ENCODE measurements at places on chromosomes 11 and 22. TPM values are rescaled to one million over a fixed set of nuclear protein-coding genes. Genes with fewer than 3 reads are reported as not detected.

DNA sequence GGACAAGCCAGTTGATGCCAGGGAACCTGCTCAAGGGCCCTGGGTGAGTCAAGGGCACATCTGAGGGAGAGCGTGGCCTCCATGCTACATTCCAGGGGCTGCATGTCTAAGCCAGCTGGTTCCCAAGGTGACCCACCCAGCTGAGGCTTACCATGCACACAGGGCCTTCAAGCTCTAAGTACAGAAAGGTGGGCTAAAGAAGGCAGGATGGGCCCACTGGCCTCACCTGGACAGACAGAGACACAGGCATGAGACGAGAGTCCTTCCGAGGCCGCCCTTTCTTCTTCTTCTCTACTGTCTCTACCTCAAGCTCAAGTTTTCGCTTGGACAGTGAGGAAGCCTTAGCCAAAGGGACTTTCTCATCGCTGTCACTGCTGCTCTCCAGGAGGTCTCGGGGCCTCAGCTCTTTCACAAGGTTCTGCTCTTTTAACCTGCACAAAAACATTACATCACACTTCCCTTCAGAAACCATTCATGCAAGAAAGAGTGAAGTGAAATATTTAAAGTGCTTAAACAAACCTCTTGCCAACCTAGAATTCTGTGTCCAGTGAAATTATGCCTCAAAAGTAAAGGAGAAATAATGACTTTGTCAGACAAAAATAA is 69.9 kb downstream of the HIRA start:
- H3K36me3 ChIP-seq, result no peaks in the 10 kb centered on the region
- DNase-seq, result no peak
- H3K4me3 ChIP-seq, result no peak overlapping the region
- H3K27ac ChIP-seq, result no peak overlapping the region
- H3K4me1 ChIP-seq, result no peaks in the 10 kb centered on the region

DNA sequence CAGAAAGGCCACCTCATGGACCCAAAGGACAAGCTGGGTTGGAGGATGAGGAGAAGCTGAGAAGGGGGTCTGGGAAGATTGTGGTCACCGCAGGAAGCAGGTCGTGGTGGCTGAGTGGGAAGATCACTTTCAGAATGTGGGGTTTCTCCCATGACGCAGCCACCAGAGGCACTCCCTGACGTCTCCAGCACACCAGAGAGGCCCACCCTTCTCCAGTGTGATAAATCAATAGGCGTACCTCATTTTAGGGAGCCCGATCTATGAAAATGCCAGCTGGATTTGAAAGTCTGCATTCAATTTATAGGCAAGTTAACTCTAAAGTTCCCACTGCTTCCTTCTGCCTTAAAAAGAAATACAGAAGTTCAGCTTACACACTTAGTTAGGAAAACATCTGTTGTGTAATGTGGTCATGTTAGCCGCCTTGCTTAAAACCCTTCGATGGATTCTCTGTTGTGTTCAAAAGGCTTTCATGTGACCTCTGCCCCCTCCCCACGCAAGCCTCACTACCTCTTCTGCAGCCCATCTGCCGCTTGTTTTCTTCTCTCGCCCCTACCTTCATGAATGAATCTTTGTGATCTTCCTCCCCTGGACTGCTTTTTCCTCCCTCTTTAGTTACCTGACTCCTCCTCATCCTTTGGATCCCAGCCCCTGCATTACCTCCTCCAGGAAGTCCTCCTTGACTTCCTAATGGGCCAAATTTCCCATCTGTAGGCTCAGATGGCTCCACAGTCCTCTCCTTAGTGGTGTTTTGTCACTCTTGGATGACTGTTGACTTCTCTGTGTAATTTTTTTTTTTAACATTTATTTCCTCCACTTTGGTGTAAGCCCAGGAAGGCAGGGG is 10.7 kb downstream of the TSPAN18 start:
- no peak for DNase-seq
- no peak overlapping the region for H3K4me3 ChIP-seq
- no peak overlapping the region for H3K27ac ChIP-seq
- H3K36me3 ChIP-seq, result no peaks in the 10 kb centered on the region

DNA sequence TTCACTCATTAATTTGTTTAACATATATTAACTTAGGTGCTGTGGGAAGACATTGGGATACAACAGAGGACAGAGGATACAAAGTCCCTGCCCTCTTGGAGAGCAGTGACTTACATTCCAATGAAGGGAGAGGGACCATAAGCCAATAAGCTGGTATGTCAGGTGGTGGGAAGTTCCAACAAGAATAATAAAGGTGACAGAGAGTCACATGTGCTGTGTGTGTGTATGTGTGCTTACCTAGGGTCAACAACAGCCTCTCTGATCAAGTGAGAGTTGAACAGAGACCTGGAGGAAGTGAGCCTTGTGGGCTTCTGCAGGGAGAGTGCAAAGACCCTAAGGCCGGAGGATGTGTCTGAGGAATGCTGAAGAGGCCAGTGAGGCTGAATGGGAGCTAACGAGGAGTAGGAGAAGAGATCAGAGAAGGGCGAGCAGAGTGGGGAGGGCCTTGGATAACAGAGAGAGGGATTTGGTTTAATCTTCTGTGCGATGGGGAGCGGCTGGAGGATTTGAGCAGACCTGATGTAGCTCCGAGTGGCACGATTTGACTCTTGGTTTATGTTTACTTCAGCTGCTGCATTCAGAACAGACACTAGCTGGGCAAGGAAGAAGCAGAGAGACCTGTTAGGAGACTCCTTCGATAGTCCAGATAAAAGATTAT is 35.3 kb downstream of the MAP6 start:
- H3K27me3 ChIP-seq, result no peaks in the 10 kb centered on the region
- DNase-seq, result no peak
- H3K27ac ChIP-seq, result no peak overlapping the region
- no peaks in the 10 kb centered on the region for H3K4me1 ChIP-seq
- no peak overlapping the region for H3K4me3 ChIP-seq

- no peak overlapping the region for H3K4me3 ChIP-seq
- peak overlapping the region; percentile 71 for H3K27ac ChIP-seq
- no peak for DNase-seq
- no peaks in the 10 kb centered on the region for H3K36me3 ChIP-seq
- no peaks in the 10 kb centered on the region for H3K27me3 ChIP-seq
- H3K4me1 ChIP-seq, result no peaks in the 10 kb centered on the region
These were observed 6.1 kb downstream of the THY1 start for GRCh38 chr11:119416606-119417580.

DNA sequence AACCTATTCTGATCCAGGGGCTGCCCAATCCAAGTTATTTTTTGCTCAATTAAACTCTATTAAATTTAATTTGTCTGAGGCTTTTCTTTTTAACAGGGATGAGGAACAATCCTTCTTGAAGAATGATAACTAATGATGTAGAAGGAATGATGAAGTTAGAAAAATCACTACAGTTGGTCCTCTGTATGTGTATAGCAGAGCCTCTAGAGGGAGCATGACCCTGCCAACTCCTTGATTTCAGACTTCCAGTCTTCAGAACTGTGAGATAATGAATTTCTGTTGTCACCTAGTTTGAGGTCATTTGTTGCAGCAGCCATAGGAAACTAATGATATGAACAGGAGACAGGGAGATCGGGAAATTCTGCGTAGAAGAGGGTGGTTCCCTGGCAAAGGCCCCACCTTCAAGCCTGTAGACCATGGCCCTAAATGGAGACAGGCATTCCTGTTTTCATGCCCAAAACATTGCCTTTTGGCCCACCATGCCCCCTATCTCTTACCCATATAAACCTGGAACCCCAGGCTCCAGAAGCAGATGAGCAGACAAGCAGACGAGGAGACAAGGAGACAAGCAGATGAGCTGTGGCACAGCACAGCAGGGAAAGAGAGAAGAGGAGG is 7.7 kb upstream of the QSER1 start:
- no peak for DNase-seq
- H3K4me3 ChIP-seq, result no peak overlapping the region
- no peaks in the 10 kb centered on the region for H3K4me1 ChIP-seq

GRCh38 chr11:19079643-19080440 is 19.3 kb upstream of the MRGPRX2 start:
- H3K27me3 ChIP-seq, result no peaks in the 10 kb centered on the region
- H3K4me1 ChIP-seq, result no peaks in the 10 kb centered on the region
- H3K36me3 ChIP-seq, result no peaks in the 10 kb centered on the region

- no peak overlapping the region for H3K27ac ChIP-seq
- no peak overlapping the region for H3K4me3 ChIP-seq
- no peak for DNase-seq
- no peaks in the 10 kb centered on the region for H3K4me1 ChIP-seq
These were observed 32.8 kb downstream of the CELSR1 start for GRCh38 chr22:46504584-46504983.

DNA sequence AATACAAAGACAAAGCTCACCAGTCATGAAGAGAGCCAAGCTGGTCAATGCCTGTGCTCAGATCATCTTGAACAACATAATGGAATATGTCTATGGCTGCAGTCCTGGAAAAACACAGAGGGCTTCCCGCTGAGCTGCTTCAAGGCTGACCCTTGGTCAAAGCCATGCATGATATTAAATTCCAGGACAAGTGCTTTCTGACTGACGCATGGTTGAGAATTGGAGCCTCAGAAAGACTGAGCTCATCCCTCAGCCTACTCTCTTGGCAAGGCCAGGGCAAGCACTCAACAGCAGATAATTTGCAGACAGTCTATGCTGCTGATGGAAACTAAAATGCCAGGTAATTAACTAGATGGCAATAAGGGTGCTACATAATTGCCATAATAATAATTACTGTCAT is 89.2 kb downstream of the GALNT18 start:
- no peaks in the 10 kb centered on the region for H3K27me3 ChIP-seq
- no peak overlapping the region for H3K27ac ChIP-seq
- no peak overlapping the region for H3K4me3 ChIP-seq
- H3K36me3 ChIP-seq, result no peaks in the 10 kb centered on the region

DNA sequence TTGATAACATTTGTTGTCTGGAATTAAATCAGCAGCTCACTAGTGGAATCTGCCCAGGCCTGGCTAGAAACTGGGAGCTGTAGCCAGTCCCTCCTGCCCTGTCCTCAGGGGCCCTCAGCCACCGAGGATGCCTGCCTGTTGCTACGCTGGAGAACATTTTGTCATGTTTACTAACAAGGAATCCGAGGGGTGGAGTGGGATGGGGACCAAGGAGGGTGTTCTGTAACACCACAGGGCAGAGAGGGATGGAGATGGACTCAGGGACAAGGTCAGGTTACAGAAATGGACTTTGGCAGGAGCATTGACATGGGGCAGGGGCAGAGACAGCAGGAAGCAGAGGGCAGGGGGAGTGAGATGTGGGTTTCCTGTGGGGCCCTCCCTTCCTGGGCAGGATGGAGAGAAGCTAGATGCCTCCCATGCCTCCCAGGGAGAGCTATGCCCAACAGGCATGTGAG is 45.8 kb upstream of the AMPD3 start:
- no peaks in the 10 kb centered on the region for H3K36me3 ChIP-seq
- H3K27ac ChIP-seq, result no peak overlapping the region
- no peaks in the 10 kb centered on the region for H3K4me1 ChIP-seq
- no peaks in the 10 kb centered on the region for H3K27me3 ChIP-seq
- H3K4me3 ChIP-seq, result no peak overlapping the region

DNA sequence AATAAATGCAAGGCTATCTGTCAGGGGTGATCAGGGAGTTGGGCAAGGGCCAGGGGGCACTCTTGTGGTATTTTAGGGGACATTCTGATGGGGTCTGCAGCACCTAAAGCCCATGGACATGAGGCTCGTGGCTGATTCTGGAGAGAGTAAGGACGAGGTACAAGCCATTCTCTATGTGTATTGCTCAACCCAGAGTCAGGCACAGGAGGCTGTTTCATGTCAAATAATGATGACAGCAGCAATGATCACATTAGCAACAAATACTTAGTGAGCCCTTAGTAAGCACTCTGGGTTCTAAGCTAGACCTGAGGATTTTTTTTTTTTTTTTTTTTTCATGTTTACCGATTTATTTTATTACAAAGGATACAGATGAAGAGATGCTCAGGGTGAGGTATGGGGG is 83.5 kb upstream of the THY1 start:
- H3K27ac ChIP-seq, result no peak overlapping the region
- H3K4me1 ChIP-seq, result no peaks in the 10 kb centered on the region
- H3K27me3 ChIP-seq, result no peaks in the 10 kb centered on the region
- DNase-seq, result no peak
- H3K4me3 ChIP-seq, result no peak overlapping the region

GRCh38 chr22:27170491-27170890 is 513.1 kb downstream of the MIAT start:
- DNase-seq, result peak; percentile 67
- H3K27ac ChIP-seq, result no peak overlapping the region
- no peaks in the 10 kb centered on the region for H3K27me3 ChIP-seq
- H3K4me3 ChIP-seq, result no peak overlapping the region
- H3K36me3 ChIP-seq, result no peaks in the 10 kb centered on the region
- H3K4me1 ChIP-seq, result no peaks in the 10 kb centered on the region

GRCh38 chr22:30755759-30756124 is 61.1 kb downstream of the OSBP2 start:
- no peak overlapping the region for H3K4me3 ChIP-seq
- no peak for DNase-seq
- H3K27me3 ChIP-seq, result no peaks in the 10 kb centered on the region
- no peaks in the 10 kb centered on the region for H3K4me1 ChIP-seq
- H3K36me3 ChIP-seq, result no peaks in the 10 kb centered on the region

The SIDT2 gene
- 20.4 TPM for total RNA-seq

The OR5A2 gene
- not detected for total RNA-seq

The DGCR6 gene
- total RNA-seq, result not detected

The HSPB2 gene
- 0.21 TPM for total RNA-seq

The NELL1 gene
- total RNA-seq, result not detected

The MTFP1 gene
- total RNA-seq, result 3.2 TPM

The CRACR2B gene
- total RNA-seq, result 0.77 TPM

Measured in uterus (tissue), 4 donors.